H1 (cell line): ENCODE measurements at places on chromosomes 2 and 18.

DNA sequence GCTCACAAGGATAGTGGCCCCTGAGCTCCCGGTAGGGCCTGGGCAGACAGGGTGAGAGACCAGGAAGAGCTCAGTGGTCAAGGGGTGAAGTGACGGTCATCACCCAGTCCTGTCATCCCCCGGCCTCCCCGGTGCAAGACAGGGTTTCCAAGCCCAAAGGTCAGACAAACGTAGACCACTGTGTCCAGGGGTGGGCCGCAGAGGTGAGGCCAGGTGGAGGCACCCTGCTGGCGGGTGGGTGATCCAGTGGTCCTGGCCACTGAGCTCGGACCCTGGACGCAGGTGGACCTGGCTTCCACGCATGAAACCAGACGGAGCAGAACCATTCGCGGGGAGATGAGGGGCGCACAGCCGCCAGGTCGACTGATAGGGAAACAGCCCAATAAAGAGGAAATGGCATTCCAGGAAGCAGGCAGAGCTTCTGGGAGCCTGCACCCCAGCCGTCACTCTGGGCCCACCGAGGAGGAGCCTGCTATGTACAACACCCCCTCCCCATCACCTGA, 14.4 kb upstream of the SNED1 start:
- H3K4me3 ChIP-seq, result no peak overlapping the region
- no peaks in the 10 kb centered on the region for H3K36me3 ChIP-seq
- H3K27me3 ChIP-seq, result no peaks in the 10 kb centered on the region
- no peaks in the 10 kb centered on the region for H3K4me1 ChIP-seq

DNA sequence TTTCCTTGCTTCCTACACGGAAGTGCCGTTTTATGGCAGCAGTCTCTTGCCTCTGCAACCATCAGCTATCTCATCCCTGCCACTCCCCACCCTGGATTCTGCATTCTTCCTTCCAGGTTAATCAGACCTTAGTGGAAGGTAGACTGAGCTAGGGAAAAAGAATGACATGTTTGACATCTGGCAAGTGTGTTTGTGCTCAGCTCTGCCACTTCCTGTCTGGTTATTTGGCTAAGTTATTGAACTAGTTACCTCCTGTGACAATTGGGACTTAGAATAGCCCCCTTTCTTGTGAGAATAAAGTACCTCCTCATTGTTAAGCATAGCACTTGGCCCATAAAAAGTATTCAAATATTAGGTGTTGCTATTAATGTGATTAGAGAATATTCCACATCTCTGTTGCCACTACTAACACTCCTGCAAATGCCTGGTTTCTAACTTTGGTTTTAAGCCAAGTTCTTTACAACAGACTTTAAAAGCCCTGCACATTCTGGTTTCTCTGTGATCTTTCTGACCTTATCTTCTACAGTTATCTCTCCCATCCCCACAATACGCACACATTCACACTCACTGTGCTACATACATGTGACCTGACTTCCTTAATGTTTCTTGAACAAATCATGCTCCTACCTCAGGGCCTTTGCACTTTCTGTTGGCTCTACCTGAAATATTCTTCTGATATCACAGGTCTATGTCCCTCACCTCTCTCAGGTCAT, 10.8 kb upstream of the MAPRE2 start:
- no peaks in the 10 kb centered on the region for H3K4me1 ChIP-seq
- H3K27me3 ChIP-seq, result no peaks in the 10 kb centered on the region
- DNase-seq, result no peak
- no peak overlapping the region for H3K27ac ChIP-seq
- H3K4me3 ChIP-seq, result no peak overlapping the region
- no peaks in the 10 kb centered on the region for H3K36me3 ChIP-seq

DNA sequence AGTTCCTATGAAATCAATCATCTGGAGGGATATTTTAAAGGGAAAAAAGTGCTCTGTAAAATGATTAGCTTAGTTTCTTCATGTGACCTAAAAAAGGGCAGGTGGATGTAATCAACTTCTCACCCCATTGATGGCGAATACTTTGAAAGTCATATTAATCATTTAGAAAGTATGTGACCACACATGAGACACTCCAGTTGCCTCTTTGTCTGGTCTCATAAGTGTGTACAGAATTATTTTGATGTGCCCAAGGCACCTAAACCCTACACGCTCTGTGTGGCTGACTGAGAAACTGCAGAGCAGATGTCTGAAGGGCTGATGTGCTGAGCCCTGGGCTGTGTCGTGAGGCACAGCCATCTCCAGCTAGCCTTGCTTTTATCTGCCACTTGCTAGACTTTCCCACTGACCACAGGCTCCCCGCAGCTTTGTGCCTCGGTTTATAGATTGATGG, 26.9 kb downstream of the SGPP2 start:
- DNase-seq, result no peak
- H3K27ac ChIP-seq, result no peak overlapping the region
- H3K27me3 ChIP-seq, result no peaks in the 10 kb centered on the region
- H3K4me1 ChIP-seq, result no peaks in the 10 kb centered on the region
- no peaks in the 10 kb centered on the region for H3K36me3 ChIP-seq
- H3K4me3 ChIP-seq, result no peak overlapping the region

DNA sequence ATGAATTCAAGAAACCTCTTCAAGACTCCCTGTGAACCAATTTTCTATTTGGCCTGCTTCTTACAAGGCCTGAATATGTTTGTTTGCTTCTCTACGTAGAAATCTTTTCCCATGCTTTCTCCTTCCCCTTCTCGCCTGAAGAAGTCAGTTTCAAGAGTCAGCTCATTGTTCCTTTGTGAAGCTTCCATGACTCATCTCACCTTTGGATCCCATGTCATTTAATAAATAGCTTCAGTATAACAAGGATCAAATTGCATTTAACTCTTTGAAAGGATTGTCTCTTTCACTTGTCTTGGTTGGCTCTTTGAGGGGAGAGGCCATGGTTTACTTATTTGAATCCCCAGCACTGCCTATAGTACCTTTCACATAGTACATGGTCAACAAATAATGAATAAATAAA, 28.4 kb downstream of the CPS1 start:
- no peaks in the 10 kb centered on the region for H3K4me1 ChIP-seq
- no peak overlapping the region for H3K27ac ChIP-seq
- DNase-seq, result no peak
- H3K36me3 ChIP-seq, result no peaks in the 10 kb centered on the region
- no peaks in the 10 kb centered on the region for H3K27me3 ChIP-seq

DNA sequence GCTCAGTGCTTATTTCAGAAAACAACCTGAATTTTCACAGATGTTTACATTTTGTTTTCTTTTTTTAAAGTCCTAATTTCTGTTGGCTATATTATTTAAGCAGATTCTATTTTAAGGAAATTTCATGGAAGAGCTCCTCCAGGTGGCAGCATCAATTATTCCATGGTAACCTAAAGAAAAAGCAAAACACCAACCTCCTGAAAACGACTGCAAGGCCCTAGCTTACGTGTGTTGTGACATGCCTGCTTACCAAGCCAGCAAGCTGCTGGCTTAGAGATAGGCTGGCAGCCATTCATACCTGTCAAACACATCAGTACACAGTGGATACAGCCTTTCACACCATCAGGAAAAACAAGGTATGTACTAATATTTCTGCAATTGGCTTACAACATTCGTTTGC, 64.9 kb downstream of the LPIN2 start:
- no peak for DNase-seq
- no peaks in the 10 kb centered on the region for H3K27me3 ChIP-seq
- no peak overlapping the region for H3K27ac ChIP-seq
- H3K4me3 ChIP-seq, result no peak overlapping the region
- H3K4me1 ChIP-seq, result no peaks in the 10 kb centered on the region
- H3K36me3 ChIP-seq, result peaks cover 4% of the 10 kb centered on the region; the same call in 1 of the 2 replicates

DNA sequence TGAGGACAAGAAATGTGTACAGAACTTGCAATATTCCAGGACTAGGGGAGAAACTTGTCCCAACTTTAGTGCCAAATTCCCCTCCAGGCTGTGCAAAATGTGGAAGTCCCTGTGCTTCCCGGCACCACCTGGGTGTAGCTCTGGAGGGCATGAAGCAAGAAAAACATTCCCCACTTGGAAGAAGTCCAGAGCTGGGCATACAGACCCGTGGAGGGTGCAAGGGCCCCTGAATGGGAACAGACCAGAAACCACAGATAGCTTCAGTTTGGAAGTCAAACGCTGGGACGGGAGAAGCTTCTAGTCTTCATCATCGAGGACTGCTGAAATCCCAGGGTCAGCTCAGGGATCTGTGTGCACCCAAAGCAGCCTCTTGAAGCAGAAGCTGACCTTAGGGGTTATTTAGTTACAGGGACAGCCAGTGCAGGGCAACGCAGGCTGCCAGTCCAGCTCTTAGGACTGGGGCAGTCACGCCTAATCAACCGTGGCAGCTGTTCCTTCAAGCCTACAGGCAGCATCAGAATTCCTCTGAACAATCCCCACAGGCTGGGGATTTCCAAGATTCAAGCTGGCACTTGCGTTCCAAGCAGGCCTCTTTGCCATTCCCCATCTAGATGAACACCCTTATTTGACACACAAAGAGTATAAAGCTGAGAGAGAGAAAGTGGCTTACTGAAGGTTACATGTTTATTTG, 269.4 kb downstream of the LOXHD1 start:
- H3K4me1 ChIP-seq, result no peaks in the 10 kb centered on the region
- no peaks in the 10 kb centered on the region for H3K36me3 ChIP-seq
- no peaks in the 10 kb centered on the region for H3K27me3 ChIP-seq
- no peak for DNase-seq

GRCh38 chr18:32019251-32019948, 775 bp downstream of the RNF125 start:
- peak; percentile 69 for DNase-seq
- H3K27me3 ChIP-seq, result no peaks in the 10 kb centered on the region; the same call in 1 of the 2 replicates
- H3K4me3 ChIP-seq, result peak overlapping the region; percentile 59
- H3K4me1 ChIP-seq, result no peaks in the 10 kb centered on the region
- no peak overlapping the region for H3K27ac ChIP-seq
- no peaks in the 10 kb centered on the region; the same call in 1 of the 2 replicates for H3K36me3 ChIP-seq
